A549 treated with CpdA at 1 μM for 4 hours (cell line): ENCODE measurements at places on chromosomes 6 and 20. TPM values are rescaled to one million over a fixed set of nuclear protein-coding genes. Genes with fewer than 3 reads are reported as not detected.

SLC22A3 gene
- 33.6 to 41.1 TPM (median 38.2 TPM) in 5 replicates for total RNA-seq

GSTA5 gene
- not detected in 5 replicates for total RNA-seq

MYLK2 gene
- 0.61 to 0.87 TPM (median 0.66 TPM) in 5 replicates for total RNA-seq

HLA-DRA gene
- not detected in 5 replicates for total RNA-seq

HLA-DPB1 gene
- not detected in 5 replicates for total RNA-seq

SLC26A8 gene
- not detected in 5 replicates for total RNA-seq

SLC25A27 gene
- 0.09 to 1.4 TPM (median 0.61 TPM) in 5 replicates for total RNA-seq

OR2J3 gene
- total RNA-seq, result not detected in 5 replicates

C20orf202 gene
- total RNA-seq, result 0.03 TPM in 1 of 5 replicates, not detected in the others

LGSN gene
- total RNA-seq, result 3.5 to 4.8 TPM (median 4.0 TPM) in 5 replicates

PDYN gene
- 0.03 TPM in 1 of 5 replicates, not detected in the others for total RNA-seq

TUBB1 gene
- 0.06 TPM in 1 of 5 replicates, not detected in the others for total RNA-seq

PTGIS gene
- total RNA-seq, result 0.02 TPM in 2 of 5 replicates, not detected in the others

HLA-DMA gene
- total RNA-seq, result 2.4 to 3.8 TPM (median 3.0 TPM) in 5 replicates

TNFRSF21 gene
- total RNA-seq, result 25.5 to 30.0 TPM (median 28.1 TPM) in 5 replicates

DDX43 gene
- not detected in 5 replicates for total RNA-seq

DAAM2 gene
- 0.01 to 0.06 TPM in 2 of 5 replicates, not detected in the others for total RNA-seq

QRSL1 gene
- total RNA-seq, result 6.9 to 8.3 TPM (median 7.7 TPM) in 5 replicates

ABHD16B gene
- 0.05 TPM in 1 of 5 replicates, not detected in the others for total RNA-seq

PPP1R16B gene
- total RNA-seq, result 0.09 to 0.14 TPM (median 0.13 TPM) in 5 replicates
